ENCODE measurements at places on chromosomes 12 and 14.

DNA sequence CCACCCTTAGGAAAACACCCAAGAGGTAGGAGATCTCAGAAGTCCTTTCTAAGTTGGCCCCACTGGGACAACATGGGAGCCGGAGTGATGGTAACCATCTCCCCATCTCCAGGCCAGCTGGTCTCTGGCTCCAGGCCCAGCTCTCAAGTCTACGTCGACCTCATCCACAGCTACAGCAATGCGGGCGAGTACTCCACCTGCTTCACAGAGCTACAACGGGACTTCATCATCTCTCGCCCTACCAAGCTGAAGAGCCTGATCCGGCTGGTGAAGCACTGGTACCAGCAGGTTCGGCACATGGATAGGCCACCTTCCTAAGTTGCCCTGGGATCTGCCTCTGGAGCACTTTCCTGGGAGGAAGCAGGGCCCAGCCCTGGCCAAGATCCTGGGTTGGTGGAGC, 11.0 kb upstream of the OAS2 start:
- no peak for DNase-seq

DNA sequence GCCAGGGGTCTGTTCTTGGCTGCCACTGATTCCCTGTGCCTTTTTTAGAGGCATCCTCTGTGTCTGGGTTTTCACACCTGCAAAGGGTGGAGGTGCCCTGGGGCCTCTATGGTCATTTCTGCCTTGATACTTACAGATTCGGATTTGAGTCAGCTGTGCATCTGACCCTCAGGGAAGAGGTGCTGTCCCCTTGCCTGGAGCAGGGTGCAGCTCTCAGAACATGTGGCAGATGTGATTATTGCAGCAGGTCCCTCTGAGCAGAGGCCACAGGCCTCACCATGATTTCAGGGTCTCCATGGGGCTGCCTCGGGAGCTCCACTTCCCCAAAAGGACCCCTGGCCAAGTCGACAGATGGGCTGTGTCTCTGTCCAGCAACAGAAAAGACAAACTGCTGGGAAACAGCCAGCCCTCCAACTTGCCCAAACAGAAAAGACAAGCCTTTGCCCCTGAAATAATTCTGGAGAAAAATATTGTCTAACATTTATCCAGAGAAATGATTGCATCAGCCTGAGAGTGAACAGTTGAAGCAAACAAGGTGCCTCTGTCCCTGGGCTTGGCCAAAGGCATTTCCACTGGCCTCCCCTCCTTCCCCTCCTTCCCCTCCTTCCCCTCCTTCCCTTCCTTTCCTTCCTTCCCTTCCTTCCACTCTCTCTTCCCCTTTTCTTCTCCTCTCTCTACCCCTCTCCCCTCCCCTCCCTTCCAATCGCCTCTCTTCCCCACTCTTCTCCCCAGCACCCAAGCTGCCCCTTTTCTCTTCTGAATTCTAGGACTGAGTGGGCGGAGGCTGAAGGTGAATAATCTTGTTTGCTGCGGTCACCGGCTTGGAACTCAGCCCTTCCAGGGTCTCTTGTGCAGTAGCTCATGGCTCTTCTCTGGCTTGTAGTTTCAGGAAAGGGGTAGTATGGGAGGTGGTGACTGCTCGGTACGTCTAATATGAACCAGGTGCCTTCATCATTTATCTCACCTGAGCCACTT, 676 bp downstream of the SERPINA3 start:
- no peak for DNase-seq

DNA sequence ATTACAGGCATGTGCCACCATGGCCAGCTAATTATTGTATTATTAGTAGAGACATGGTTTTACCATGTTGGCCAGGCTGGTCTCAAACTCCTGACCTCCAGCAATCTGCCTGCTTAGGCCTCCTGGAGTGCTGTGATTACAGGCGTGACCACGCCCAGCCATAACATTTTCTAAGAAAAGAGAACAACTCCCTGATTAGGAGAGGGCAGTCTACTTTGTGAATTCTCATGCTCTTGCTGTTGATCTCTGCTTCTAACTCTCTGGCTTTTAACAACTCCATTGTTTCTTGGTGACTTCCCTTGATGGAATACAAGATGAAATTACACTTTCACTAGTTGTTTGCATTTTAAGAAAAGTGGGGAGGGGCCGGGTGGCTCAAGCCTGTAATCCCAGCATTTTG, 33.6 kb downstream of the SSH1 start:
- DNase-seq = no peak

- DNase-seq = no peak
Measured at GRCh38 chr12:6407236-6407954, 23.4 kb downstream of the LTBR start.

- no peak for DNase-seq
Measured at GRCh38 chr12:124273630-124274029, 21.3 kb upstream of the RFLNA start.
